ENCODE measurements at places on chromosomes 7 and 10. TPM values are rescaled to one million over a fixed set of nuclear protein-coding genes. Genes with fewer than 3 reads are reported as not detected.

Gene MKX
- total RNA-seq, result not detected

Gene SMKR1
- total RNA-seq, result 1.3 TPM

Gene LLCFC1
- total RNA-seq, result not detected

Gene HSPA12A
- total RNA-seq, result 0.54 TPM

Gene SLC13A4
- not detected for total RNA-seq

Gene TMEM225B
- total RNA-seq, result 0.54 TPM

GRCh38 chr7:158524749-158525635, 62.6 kb downstream of the PTPRN2 start:
- no peak for DNase-seq

- DNase-seq, result no peak
Measured at GRCh38 chr7:12921751-12922345, 234.4 kb downstream of the ARL4A start.

DNA sequence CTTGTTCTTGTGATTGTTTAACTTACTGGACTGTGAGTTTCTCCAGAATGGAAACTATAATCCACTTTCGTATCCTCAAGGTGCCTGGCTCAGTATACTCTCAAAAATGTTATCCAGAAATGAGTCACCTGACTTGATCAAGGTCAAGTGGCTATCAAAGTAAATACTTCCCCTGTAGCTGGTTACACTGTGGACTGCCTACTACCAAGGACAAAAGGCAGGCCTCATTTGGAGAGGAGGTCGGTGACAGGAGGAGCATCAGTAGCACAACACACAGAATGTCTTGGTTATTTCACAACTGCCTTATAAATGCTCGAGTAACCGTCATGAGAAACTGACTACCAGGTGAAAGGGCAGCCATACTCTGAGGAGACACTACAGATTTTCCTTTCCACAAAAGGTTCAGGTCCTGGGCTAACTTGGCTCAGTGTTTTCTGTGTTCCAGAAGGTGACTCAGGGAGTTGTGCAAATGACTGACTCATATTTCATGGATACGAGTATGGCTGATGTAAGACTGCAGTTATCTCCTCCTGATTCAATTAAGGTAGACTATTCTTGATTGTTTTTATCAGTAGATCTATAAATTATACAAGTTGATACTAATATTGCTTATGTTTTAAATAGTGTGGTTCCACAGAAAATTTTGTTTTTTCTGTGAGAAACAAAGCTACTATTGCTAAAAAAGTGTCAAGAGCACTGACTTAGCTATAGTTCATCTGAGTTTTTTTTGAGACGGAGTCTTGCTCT, 4.2 kb upstream of the CCNY start:
- DNase-seq, result no peak

All from hematopoietic multipotent progenitor cell (in vitro differentiated cells).